Lower lobe of right lung (tissue), 2 donors: ENCODE measurements at places on chromosomes 4 and X. TPM values are rescaled to one million over a fixed set of nuclear protein-coding genes. Genes with fewer than 3 reads are reported as not detected.

The SGCB gene
- 23.3 TPM for total RNA-seq

The CXCR3 gene
- total RNA-seq: 1.9 TPM

The DCHS2 gene
- total RNA-seq: 0.53 TPM

The SULT1B1 gene
- total RNA-seq: 10.9 TPM

The ZDHHC15 gene
- 1.8 TPM for total RNA-seq

The IL13RA2 gene
- 0.35 TPM for total RNA-seq

The FGA gene
- 35.4 TPM for total RNA-seq

The NLGN4X gene
- 4.8 TPM for total RNA-seq

The MAGEA2B gene
- not detected for total RNA-seq

The COL4A6 gene
- total RNA-seq: 1.8 TPM

The IBSP gene
- total RNA-seq: not detected

The TCP11X2 gene
- 0.27 TPM for total RNA-seq

The SATL1 gene
- total RNA-seq: not detected

The GPR34 gene
- 33.6 TPM for total RNA-seq

The FREM3 gene
- 0.38 TPM for total RNA-seq

The CXorf49 gene
- not detected for total RNA-seq

The RIBC1 gene
- total RNA-seq: 3.0 TPM

The BBS12 gene
- total RNA-seq: 3.9 TPM

The GPAT3 gene
- total RNA-seq: 5.9 TPM

The ARHGAP36 gene
- not detected for total RNA-seq

The NOX1 gene
- total RNA-seq: not detected

The UGT2B11 gene
- total RNA-seq: not detected

The STBD1 gene
- total RNA-seq: 5.5 TPM

The PLCXD1 gene
- 23.7 TPM for total RNA-seq

The ZCCHC13 gene
- total RNA-seq: not detected

The ADAM29 gene
- not detected for total RNA-seq

The AKAP14 gene
- total RNA-seq: 4.8 TPM

The NXF2B gene
- total RNA-seq: 1.0 TPM

The MAGEC1 gene
- total RNA-seq: not detected

The MYOZ2 gene
- not detected for total RNA-seq

The IQSEC2 gene
- total RNA-seq: 24.0 TPM

The LONRF3 gene
- total RNA-seq: 27.6 TPM

The PCDH19 gene
- total RNA-seq: 0.27 TPM

The CLGN gene
- 1.1 TPM for total RNA-seq

The RHOXF1 gene
- not detected for total RNA-seq

The BTK gene
- total RNA-seq: 62.8 TPM

The IL3RA gene
- 59.9 TPM for total RNA-seq

The MGAT4D gene
- total RNA-seq: not detected
